ENCODE measurements at places on chromosomes 1 and 21. TPM values are rescaled to one million over a fixed set of nuclear protein-coding genes. Genes with fewer than 3 reads are reported as not detected.

The KRTAP12-2 gene
- not detected for total RNA-seq

The CNKSR1 gene
- not detected for total RNA-seq

The ADAMTS5 gene
- total RNA-seq, result 0.06 TPM

The THEMIS2 gene
- total RNA-seq, result 0.75 TPM

The FAM167B gene
- 0.56 TPM for total RNA-seq

The COL6A1 gene
- 29.6 TPM for total RNA-seq

The MACO1 gene
- 17.2 TPM for total RNA-seq

The FAM131C gene
- 0.08 TPM for total RNA-seq

- peak; percentile 47 for DNase-seq
Observed at GRCh38 chr1:218299416-218299815, 14.3 kb downstream of the RRP15 start.

DNA sequence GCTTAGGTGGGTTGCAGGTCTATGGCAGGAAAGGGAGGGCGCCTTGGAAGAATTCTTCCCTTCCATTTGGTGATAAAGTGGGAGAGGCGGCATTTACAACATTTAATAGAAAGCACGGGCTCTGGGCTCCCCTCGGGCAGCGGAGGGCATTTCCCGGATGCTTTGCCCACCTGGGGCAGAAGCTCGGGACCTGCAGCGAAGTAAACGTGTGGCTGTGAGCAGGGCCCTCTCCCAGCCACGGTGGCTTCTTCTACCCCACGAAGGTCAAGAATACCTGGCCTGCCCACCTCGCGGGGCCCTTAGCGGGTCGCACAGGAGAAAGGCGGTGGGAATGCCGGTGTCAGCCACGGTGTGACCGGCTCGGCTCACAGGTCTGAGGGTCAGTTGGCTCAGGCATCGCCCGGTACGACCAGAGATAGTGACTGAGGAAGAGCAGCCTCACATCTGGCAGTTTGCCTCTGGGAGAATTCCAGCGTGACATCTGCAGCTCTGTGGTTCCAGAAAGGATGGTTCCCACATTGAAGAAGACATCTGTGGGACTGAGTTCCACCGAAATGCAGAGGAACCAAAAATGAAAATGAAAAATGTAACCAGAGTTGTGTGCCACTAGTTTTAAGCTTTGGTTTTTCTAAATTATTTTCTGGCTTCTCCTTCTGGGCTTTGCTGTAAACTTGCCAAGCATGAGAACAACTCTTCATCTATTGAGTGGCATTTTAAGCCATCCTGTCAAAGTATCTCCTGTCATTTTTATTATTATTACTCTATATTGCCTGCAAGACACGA, 720 bp upstream of the F3 start:
- DNase-seq, result no peak

GRCh38 chr1:236288620-236288976, 6.8 kb upstream of the ERO1B start:
- DNase-seq, result no peak

DNA sequence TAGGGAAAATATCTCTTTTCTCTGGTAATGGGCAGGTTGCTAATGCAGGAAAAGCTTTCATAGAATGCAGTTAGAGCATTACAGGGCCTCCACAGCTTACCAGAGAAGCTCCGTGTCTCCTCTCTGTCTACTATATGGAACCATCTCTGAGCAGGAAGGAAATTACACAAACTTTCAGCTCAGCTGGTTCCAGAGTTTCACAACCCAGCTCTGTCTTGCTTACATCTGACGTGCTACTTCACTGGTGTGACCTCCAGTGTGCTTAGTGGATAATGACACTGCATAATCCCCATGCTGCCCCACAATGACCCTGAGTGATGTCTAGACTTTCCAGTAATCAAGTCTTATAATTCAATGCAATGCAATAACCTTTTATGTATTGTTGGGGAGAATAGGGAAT, 4.3 kb upstream of the FGGY start:
- DNase-seq, result peak; percentile 82

DNA sequence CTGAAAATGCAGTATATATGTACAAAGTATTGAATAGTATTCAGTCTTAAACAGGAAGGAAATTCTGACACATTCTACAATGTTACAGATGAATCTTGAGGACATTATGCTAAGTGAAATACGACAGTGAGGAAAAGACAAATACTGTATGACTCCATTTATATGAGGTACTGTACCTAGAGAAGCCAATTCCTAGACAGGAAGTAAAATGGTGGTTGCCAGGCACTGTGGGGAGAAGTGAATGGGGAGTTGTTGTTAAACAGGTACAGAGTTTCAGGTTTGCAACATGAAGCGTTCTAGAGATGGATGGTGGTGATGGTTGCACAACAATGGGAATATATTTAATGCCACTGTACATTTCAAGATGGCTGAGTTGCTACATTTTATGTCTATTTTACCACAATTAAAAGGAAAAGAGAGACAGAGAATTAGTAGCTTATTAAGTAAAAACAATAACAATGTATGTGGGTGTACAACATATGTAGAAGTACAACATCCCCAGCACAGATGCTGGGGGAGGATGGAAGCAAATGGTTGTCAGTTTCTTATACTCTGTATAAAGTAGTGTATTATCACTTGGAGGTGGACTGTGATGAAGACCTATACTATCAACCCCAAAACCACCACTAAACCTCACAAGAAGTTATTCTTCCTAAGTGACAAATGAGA, 3.9 kb upstream of the RAB4A start:
- no peak for DNase-seq

DNA sequence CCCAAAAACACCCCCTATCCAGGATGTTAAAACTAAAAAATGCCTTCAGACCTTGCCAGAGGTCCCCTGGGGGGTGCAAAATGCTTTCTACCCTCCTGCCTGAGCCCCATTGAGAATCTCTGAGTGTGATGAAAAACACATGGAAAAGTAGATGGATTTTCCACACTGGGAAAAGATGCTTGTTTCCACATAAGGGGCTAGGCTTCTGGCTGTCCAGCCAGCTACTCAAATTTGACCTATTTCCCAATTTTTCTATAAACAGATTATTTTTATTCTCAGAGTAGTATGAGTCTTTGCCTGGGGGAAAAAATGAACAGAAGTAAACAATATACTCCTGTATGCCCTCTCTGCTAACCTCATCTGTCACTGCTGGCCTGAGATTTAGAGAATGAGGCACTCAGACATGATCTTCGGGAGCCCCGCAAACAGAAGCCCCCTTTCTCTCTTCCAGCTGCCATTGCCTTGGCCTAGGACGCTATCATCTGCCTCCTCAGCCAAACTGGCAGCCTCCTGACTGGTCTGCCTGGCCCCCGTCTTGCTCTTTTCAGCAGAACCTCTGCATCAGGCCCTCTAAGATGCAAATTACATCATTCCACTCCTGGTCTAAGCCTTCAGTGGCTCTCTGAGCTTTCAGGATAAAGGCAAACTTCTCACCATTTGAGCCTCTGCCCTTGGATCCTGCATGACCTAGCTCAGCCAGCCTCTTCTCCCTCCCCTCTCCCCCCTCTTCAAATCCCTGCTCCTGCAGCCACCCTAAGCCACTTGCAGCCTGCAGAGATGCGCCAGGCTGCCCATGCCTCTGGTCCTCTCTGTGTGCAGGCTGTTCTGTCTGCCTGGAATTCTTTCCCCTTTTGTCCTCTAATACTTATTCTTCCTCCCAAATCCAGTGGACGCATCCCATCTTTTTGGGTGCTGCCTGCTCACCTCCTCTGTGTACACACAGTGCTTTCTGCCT, 39.7 kb upstream of the TMEM125 start:
- no peak for DNase-seq

DNA sequence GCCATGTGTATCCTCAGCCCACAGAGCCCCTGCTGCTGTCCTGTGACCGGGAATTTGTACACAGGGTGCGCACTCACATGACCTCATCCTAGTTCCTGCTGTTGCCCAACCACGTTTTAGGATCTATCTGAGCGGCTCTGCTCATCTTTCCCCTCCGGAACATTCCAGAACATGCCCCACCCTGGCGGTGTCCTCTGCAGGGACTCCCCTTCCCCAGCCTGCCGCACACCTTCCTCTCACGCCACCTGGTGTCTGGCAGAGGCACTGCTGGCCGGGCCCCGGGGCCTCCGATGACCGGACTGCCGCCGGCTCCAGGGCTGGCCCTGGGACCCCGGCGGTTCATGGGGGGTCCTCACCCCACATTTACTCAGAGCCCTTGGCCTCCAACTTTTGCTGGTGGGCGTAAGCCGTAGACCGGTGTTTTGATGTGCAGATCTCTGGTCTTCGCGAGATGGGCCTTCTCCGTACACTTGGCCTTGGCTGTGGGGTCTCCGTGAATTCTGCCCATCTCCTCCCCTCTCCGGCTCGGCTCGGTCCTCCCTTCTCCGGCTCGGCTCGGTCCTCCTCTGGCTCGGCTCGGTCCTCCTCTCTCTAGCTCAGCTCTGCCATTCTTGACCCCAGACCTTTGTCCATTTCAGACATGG, 29.5 kb downstream of the ARHGEF16 start:
- no peak for DNase-seq

- no peak for DNase-seq
Observed at GRCh38 chr1:8410791-8411190, 92.9 kb downstream of the SLC45A1 start.

GRCh38 chr1:209653915-209654351, 1.7 kb upstream of the LAMB3 start:
- no peak for DNase-seq

DNA sequence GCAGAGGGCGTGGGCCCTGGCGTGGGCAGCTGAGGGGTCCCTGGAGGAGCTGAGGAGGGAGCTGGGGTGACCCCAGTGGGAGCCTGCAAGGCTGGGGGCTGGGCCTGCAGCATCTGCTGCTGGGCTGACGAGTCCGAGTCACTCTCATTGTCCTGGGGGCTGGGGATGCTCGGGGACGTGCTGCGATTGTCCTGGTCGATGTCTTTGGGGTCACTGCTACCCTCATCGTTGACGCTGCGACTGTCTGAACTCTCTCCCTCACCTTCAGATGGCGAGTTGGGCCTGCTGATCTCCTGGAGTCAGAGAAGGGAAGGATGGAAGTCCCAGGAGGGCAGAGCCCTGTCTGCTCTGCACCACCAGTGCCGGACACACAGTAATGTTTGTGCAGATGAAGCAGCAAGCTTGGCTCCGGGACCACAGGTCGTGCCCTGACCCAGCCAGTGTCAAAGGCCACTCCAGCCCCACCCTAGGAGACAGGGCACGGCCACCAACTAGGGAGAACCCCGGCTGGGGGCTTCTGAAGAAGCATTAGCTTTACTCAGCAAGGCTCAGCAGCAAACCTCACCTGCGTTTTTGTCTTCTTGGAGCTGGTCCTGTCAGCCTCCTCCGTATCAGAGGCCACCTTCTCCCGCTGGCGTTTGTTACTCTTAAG, 43.4 kb downstream of the SLC45A1 start:
- DNase-seq, result no peak

All from H4 (cell line).